ENCODE measurements at places on chromosomes 16 and 17.

DNA sequence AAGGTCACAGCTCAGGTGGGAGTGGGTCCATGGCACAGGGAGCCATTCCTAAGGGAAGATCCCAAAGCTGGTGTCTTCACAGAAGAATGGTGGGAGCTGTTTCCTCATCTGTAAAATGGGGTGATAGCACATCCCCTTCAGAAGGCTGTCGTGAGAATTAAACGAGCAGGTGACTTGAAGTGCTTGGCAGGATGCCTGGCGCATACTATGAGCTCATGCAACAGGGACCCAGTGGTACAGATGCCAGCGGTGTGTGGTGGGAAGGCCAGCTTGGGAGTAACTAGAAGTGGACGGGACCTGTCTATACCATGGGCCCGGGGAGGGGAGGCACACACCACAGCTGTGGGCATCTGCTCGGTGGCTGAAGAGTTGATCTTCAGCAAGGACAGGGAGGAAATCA is 189.3 kb upstream of the TNRC6C start:
- DNase-seq = no peak

DNA sequence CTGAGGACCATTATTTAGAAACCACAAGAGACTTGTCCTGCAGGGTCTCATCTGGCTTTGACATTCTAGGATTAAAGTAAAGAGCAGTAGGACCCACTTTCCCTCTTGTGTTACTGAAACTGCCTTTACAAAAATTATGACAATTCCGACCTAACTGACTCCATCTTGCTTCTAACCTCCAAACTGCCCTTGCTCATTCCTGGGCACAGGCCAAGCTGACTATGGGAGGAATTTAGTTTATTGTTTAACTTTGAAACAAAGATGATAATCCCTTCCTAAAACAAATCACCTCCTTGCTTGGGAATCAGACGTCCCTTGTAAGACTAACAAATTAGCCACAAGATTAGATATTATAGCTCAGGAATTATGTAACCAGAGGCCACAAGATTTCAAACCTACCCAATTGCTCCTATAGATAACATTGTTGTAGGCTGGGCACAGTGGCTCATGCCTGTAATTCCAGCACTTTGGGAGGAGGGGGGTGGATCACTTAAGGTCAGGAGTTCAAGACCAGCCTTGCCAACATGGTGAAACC is 87.0 kb upstream of the FBXO47 start:
- DNase-seq = no peak

DNA sequence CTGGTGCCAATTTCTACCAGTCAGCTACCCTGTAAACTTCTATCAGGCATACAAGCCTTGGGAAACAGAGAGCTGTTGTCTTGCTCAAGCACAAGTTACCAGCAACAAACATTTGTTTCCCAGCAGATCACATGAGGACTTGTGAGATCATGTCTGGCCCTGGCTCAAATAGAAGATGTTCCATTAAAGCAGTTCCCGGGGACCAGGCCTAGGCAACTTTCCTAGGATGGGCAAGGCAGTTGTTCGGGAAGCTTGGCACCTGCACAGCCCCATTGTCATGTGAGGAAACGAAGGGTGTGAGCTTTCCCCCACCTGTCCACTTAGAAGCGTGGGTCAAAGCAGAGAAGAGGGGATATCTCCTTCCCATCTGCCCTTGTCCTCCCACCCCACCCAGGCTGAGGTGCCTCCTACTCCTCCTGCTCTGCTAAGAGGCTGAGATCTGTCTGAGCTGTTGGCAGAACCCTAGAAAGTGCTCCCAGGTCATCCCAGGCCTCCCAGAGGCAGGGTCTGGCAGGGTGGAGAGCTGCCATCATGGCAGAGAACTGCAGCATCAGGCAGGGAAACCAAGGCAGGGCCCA is 11.2 kb upstream of the SLC47A2 start:
- DNase-seq = no peak

DNA sequence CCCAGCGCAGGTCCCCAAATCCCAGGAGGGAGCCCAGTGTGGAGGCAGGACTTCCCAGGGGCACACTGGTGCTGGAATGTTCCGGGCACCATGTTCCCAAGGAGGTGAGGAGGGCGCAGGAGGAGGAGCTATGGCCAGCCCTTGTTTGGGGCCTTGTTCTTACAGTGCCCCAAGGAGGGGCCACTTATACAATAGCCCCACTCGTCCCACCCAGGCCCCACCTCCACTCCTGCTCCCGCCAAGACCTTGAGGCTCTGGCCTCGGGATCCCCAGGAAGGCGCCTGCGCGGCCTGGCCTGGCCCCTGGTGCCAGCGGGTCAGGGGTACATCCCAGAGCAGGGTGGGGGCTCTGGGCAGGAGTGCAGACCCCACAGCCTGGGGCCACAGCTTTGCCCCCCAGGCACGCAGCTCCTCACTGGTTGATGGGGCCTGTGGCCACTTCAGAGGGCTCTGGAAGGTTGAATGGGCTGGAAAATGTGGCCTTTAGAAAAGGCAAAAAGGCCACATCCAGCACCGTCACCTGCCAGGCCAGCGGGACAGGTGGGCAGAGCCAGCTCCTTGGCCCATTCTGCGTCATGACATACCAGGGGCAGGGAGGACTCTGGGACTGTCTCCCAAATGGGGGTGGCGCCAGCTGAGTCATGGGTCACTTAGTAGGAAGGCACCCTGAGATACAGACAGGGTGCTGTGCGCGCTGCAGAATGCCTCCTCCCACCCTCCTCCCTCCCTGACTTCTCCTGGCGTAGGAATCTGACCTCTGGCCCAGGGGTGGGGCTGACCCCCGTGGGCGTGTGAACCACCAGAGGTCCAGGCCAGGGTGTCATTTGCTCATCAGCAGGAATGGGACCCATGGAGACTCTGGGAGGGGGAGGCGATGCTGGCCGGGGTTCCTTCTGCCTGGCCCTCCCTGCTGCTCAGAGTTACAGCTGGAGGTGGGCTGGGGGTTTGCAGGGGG is 32.3 kb upstream of the PVALEF start:
- no peak for DNase-seq

DNA sequence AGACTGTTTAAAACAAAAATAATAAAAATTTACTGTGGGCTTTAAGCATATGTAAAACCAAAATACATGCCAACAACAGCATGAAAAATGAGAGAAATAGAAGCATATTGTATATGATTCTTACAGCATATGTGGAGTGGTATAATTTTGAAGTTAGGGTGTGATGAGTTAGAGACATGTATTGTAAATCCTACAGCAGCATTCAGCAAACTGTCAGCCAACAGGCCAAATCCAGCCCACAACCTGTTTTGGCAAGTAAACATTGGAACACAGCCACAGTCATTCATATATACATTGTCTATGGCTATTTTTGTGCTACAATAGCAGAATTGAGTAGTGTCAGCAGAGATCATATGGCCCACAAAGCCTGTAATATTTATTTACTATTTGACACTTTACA is 42.3 kb downstream of the ZNF18 start:
- no peak for DNase-seq

GRCh38 chr17:77726549-77727006 is 231.9 kb upstream of the TNRC6C start:
- DNase-seq = no peak

- DNase-seq = no peak
These were observed 132.0 kb downstream of the BRIP1 start for GRCh38 chr17:61731330-61731729.

GRCh38 chr16:58481931-58482330 is 18.0 kb upstream of the NDRG4 start:
- DNase-seq = no peak

GRCh38 chr17:76686538-76687297 is 24.0 kb downstream of the MXRA7 start:
- no peak for DNase-seq

DNA sequence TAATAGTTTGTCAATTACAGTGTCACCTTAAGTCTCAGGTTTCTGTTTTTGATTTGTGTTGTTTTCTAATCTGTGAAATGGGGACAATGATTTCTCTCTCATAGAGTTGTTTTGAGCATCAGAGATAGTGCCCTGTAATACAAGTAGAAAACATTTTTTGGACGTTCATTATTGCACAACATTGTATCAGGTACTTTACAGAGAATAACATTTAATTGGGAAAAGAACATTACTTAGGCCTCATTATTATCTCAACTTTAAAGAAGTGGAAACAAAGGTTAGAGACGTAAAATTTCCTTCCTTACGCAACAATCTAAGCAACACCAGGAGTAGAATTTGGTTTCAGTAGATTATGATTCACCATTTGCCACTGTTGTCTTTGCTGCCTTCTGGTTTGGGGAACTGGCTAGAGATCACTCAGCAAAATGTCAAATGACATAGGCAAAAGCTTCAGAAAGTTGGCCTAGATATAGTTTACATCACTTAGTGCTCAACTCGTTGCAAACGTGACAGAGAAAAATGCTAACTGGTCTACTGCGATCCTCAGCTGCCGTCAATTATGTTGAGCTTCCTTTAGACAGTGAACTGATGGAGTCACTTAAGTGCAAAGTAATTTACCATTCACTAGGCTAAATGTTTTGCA is 1026.8 kb downstream of the CDH11 start:
- DNase-seq = no peak

DNA sequence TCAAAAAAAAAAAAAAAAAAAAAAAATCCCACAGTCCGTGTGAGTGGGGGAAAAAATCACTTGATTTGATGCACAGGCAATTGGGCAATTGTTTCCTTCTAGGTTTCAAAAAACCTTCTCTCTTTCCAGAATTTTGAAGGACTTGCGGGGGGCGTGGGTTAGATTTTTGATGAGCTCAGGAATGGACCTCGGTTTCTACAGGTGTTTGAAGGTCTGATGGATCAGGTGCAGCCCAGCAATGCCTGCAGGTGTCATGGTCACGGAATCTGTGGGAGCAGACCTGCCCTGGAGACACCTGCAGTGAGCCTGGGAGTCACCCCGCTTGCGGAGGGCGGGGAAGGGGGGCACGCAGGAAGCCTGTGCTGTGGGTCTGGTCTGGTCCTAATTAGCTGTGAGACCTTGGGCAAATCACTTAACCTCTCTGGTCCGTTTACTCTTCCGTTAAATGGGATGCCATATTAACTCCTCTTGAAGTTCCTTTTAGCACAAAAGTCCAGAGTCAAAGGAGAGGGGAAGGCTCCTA is 174.2 kb downstream of the IRF8 start:
- no peak for DNase-seq

DNA sequence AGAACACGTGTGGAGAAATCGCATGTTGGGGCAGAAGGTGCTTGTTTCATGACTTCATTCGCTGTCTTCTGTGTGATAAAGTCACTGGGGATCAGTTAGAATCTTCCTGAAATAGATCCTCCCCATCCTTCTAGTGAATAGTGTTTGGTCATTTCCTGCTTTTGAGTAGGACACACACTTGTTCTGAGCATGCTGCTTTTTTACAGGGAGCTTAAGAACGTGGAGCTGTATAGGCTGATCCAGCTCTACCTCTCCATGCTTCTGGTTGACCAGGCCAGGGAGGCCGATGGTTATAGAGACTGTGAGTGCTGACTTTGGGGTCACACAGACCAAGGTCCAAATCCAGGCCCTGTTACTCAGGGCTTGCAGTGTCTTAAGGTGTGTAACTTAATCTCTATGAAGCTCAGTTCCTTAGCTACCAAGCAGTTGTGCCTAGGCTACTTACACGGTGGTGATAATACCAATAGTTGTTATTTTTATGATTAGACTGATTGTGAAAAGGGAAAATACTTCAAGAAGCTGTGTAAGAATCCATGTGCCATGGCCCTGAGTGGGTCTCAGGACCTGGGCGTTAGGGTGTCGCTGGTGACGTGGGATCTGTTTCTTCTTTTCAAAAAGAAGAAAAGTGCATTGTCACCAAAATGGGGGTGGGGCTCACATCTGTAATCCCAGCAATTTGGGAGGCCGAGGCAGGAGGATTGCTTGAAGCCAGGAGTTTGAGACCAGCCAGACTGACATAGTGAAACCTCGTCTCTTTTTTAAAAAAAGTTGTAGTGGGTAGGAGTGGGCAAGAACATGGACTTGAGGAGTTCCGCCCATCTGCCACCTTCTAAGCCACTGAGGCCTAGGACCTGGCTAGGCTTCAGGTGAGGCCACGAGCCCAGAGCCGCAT is 64.1 kb upstream of the LGALS9 start:
- no peak for DNase-seq

DNA sequence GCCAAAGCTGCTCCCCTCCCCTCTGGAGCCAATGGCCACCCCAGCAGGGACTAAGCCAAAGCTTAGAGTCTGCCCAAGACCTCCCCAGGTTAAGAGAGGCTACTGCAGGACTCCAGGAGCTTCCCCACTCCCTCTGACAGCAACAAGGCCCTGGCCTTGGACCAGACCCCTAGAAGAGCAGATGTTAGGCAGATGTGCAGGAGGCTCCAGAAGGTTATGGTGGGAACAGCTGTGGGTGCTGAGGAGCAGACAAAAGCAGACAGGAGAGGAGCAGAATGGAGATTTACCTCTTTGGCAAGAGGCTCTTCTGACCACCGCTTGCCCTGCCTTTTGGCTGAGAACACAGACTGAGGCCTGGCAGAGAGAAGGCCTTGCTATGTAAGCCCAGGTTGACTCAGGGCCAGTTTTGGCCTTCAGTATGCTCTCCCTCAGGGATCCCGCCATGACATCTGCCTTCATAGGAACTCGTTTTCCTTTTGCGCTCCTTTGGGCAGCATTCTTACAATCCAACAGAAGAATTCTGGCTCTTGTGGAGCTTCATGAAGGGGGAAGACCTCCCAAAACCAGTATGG is 113.0 kb downstream of the RBFOX3 start:
- no peak for DNase-seq

- DNase-seq = no peak
These were observed 58.2 kb upstream of the STAC2 start for GRCh38 chr17:39283896-39284295.

DNA sequence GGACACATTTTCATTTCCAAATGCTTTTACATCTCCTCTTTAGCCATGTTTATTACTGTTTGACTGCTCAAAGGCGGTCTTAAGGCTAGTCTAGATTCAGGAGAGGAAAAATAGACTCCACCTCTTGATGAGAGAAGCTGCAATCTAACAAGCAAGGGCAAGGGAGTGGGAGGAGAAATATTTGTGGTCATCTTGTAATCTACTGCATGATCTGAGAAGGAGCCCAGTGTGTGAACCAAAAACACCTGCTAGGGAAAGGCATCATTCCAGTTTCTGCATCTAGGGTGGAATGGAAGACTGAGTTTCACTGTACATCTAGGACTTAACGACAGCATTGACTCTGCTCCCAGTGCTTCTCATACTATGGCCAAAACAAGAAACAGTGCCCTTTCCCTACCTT is 232.2 kb upstream of the HS3ST3A1 start:
- DNase-seq = no peak

GRCh38 chr17:1736348-1737281 is 6.1 kb upstream of the SERPINF2 start:
- no peak for DNase-seq

DNA sequence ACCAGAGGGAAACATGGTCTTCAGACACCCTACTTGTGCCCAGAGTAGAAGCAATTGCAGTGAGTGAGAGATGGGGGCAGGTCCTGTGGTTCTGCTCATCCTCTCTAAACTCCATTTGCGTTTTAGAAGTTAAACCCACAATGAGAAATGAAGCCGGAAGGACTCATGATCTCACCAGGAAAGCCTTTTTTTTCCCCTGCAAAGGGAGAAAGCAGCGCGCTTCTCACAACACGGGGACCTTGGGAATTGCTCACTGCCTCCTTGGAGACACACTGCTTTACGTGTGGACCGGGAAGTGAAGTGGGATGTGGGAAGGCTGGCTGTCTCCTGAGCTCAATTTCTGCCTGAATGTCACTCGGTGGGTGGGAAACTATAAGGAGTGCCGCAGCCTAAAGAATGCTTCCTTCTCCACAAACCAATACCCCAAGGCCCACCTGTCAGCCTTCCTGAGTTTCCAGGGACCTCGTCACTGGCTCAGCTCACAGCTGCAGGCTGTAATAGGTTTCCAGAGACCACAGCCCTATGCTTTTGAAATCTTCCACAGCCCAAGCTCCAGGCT is 365.4 kb downstream of the XYLT1 start:
- DNase-seq = no peak
